SW480 (cell line): ENCODE measurements at places on chromosomes 4 and X.

- DNase-seq = no peak
Measured at GRCh38 chr4:135966936-135967335, 1565.4 kb downstream of the PCDH18 start.

GRCh38 chr4:40087799-40088366, 31.2 kb downstream of the N4BP2 start:
- DNase-seq = no peak

- no peak for DNase-seq
Measured at GRCh38 chrX:3262901-3263300, 83.6 kb downstream of the MXRA5 start.

DNA sequence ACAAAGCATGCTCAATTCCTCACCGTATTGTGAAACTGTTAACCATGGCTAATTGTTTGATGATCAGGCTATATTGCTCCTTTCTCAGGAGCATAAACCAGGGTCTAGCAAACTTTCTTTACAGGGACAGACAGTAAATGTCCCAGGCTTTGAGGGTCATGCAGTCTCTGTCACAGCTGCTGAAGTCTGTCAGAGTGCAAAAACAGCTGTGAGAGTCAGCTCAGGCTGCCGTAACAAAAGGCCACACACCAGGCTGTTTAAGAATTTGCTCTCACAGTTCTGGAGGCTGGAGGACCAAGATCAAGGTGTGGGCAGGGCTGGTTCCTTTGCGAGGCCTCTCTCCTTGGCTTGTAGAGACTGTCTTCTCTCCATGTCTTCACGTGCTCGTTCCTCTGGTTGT, 75.6 kb downstream of the GPR143 start:
- no peak for DNase-seq

DNA sequence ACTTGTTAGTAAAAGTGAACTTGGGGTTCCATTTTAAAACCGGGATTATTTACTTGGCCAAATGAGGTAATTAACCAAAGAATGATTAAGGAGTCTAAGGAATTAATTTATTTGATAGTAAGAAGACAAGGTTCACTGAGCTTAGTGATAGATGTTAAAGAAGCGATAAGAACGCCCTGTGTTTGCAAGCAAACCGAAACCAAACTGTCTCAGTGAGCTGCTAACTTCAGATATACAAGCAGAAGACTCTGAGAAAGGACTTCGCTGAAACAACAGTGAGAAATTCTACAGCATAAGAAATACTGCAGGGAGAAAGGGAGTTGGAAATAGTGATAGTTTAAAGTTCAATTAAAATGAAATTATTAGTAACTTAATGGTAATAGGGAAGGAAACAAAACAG, 37.6 kb upstream of the SHISA3 start:
- DNase-seq = no peak

DNA sequence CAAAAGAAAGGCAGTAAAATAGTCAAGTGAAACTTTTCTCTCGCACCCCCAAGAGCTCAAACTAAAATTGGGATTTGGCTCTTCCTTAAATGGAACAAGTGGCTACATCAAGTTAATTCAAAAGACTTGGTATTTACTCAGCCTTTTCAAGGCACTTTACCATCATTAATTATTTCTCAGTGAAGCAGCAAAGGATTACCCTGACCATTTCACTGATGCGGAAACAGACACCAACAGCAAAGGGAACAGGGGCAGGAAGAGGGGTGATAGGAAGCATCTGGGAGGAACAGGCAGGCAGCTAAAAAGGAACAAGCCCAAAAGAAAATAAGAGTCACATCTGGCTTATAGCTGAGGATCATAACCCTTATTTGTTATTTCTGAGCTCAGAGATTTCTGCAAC, 2.7 kb downstream of the SCML2 start:
- DNase-seq = no peak

- peak; percentile 61 for DNase-seq
Measured at GRCh38 chrX:153727123-153727931, 2.7 kb downstream of the ABCD1 start.

DNA sequence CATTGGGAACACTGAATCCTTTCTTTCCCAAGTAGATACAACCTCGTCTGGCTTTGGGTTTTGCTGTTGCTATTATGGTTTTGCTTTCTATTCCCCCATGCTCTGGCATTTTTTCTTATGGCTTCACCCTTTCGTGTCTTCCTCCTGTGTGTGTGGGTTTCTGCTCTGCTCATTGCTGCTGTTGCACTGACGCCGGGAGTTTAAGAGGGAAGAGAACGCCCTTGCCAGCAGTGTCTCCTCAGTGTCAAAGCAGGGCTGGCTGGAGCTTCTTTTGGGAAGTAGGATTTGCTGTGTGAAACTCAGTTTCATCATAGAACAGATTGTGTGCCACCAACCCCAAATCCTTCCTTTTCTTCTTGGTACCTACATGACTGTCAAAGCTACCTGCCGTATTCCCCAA, 63.7 kb downstream of the CLDN22 start:
- DNase-seq = no peak

- no peak for DNase-seq
Measured at GRCh38 chr4:107939307-107939706, 8.0 kb downstream of the CYP2U1 start.

GRCh38 chr4:171785388-171785787, 27.8 kb upstream of the GALNTL6 start:
- no peak for DNase-seq

DNA sequence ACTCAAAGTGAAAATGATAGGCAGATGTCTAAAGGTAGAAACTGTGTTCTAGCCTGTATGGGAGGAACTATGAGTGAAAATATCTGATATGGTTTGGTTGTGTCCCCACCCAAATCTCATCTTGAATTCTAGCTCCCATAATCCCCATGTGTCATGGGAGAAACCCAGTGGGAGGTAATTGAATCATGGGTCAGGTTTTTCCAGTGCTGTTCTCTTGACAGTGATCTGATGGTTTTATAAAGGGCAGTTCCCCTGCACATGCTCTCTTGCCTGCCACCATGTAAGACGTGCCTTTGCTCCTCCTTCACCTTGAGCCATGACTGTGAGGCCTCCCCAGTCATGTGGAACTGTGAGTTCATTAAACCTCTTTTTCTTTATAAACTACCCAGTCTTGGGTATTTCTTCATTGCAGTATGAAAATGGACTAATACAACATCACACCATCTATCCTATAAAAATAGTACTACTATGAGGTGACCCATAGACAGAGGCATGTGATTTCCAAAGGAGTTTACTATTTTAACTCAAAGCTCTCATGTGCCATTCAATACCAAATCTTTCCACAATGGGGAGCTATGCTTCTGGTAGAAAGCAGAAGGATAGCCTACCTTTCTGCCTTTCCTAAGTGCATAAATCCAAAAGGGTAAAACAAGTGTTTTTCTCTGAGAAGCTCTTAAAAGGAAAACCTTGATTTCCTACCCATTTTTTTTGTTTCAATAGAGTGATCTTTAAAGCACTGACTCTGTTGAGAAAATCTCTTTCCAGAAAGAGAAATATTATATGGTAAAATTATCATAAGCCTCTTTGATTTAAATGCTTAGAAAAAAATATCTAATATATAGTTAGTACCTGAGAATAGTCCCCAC, 38.8 kb downstream of the SEC31A start:
- peak; percentile 8 for DNase-seq

- no peak for DNase-seq
Measured at GRCh38 chrX:105167233-105167632, 53.3 kb downstream of the TEX13A start.

DNA sequence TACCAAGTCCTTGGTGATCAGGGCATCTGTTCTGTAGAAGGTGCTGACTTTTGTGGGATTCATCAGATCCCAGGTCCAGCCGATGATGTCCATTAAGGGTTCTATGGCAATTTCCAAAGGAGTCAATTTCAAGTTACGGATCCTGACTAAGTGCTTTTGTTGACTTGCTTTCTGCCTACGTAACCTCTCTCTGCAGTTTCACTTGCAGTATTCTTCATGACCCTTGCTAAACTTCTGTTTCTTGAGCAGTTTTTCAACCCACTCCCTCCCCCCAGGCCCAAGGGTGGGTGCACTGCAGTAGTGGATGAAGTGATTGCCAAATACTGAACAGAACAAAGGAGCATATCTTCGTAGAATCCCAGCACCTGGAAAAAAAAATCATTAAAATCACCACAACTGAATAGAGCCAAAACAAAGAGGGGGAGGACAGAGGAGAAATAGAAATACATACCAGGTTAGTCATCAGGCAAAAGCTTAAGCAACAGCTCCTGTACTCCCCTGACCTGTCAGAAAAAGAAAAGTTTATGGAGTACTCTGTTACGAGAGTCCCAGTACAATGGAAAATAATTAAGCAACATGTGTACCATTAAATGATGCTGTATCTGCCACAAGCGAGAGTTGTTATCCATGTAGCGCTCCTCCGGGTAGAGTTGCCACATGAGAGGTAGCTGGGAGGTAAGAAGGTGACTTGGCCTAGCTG, 5.8 kb downstream of the CMC4 start:
- no peak for DNase-seq

DNA sequence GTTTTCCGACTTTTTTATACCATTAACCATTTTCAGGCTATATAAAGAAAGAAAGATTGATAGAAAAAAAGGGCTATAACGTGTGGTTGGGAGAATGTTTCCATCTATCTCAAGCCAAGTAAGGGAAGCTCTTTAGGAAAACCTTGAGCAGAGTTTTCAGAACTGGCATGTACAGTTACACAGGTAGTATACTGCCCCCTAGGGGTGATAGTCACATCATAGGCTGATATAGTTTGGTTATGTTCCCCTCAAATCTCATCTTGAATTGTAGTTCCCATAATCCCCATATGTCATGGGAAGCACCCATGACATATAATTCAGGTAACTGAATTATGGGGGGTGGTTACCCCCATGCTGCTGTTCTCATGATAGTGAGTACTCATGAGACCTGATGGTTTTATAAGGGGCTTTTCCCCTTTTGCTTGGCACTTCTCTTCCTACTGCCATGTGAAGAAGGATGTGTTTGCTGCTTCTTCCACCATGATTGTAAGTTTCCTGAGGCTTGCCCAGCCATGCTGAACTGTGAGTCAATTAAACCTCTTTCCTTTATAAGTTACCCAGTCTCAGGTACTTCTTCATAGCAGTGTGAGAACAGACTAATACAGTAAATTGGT, 186.8 kb downstream of the TMA16 start:
- peak; percentile 25 for DNase-seq

DNA sequence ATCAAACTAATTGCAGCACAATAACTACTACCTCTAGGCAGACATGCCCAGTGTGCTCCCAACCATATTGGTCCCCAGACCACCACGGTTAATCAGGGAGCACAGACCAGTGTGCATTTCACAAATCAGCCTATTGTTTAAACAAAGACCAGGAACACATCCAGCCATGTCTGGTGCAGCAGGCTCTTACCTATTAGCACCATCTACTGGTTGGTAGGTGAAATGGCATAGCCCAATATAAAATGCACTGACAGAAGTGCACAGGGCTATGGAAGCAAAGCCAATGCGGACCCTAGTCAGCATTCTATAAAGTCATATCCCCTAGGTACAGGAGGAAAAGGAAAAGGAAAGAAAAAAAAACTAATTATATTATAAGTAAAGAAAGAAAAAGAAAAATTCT, 15.5 kb upstream of the CYLC1 start:
- peak; percentile 33 for DNase-seq

DNA sequence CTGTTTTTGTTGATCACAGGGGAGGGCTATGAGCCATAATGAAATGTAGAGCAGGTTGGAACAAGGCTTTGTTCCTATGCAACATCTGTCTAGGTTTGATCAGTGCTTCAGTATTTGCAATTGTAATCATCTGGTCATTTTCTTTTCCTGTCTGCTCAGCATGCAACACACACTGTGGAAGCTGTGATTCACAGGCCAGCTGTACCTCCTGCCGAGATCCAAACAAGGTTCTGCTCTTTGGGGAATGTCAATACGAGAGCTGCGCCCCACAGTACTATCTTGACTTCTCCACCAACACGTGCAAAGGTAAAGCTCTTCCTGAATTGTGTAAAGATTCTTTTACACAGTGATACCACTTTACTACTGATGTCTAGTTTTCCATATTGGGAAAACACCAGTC, 181.9 kb upstream of the ANXA3 start:
- DNase-seq = no peak

GRCh38 chr4:113618205-113618604, 143.3 kb downstream of the CAMK2D start:
- no peak for DNase-seq

GRCh38 chr4:125432078-125432477, 117.3 kb downstream of the FAT4 start:
- DNase-seq = no peak

DNA sequence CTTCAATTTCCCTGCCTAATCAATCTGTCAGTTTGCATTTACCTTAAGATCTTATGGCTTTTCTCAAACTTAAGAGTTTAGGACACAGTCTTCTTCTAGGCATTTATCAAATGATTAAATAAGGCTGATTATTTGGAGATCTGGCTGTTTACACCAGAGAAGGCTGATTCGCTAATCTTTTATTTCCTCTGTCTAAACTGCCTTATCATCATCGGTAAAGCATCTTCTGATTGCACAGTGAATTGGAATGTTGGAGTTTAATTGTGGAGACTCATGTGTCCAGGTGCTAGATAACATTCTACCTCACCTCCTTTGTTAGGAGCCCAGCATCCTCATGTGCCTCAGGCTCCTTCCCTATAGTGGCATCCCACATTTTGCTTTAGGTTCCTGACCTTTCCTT, 100.3 kb upstream of the DDIT4L start:
- no peak for DNase-seq

- DNase-seq = no peak
Measured at GRCh38 chr4:46994007-46994405, 625 bp upstream of the GABRA4 start.

GRCh38 chr4:80307774-80308465, 27.6 kb upstream of the CFAP299 start:
- DNase-seq = no peak

GRCh38 chr4:35228313-35228712, 1016.0 kb downstream of the ARAP2 start:
- DNase-seq = no peak

DNA sequence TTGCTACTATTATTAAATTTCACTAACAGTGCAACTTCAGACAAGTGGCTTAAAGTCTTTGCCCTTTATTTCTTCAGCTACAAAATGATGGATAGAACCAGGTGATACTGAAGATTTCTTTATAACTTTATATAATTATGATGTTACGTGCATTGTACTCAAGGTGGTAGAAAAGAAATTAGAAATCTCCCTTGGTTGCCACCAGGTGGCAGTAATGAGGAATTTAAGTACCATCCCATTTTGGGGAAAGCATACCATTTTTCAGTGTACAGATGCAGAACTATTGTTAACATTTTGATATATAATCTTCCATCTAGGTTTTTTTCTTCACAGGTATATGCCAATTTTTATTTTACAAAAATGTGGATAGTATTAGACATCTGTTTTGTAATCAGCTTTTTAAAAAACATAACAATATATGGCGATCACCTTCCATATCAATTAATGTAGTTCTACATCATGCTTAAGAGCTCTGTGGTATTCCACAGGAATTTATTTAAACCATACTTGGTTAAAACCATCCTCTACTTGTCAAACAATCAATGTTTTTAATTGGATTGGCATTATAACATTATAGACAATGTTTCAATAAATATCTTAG, 37.7 kb upstream of the RAB33B start:
- peak; percentile 36 for DNase-seq

GRCh38 chr4:25928379-25929297, 14.6 kb downstream of the SMIM20 start:
- DNase-seq = no peak

GRCh38 chr4:3451956-3452355, 10.2 kb downstream of the HGFAC start:
- DNase-seq = no peak

GRCh38 chr4:25065431-25065858, 34.7 kb upstream of the LGI2 start:
- DNase-seq = no peak
